Calu3 (cell line): ENCODE measurements at places on chromosomes 11 and 22. TPM values are rescaled to one million over a fixed set of nuclear protein-coding genes. Genes with fewer than 3 reads are reported as not detected.

GRCh38 chr11:88544656-88545280 is 207.2 kb upstream of the CTSC start:
- no peak for DNase-seq

DNA sequence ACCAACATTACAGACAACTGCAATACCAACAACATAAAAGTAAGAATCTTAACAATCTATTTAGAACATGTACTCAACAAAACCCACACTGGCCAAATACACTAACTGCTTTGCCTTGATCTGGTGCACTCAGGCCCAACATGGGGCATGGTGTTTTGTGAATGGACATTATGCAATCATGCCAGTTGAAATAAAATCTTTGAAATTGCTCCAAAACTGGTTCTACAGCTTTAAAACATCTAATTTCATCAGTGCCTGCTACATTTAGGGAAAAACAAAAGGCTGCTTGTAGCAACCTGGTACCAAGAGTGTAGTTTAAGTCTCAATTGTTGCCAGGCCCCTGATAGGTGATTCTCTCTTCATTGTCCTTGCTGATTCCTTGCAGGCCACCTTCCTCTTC is 3.3 kb upstream of the CTR9 start:
- no peak for DNase-seq

DNA sequence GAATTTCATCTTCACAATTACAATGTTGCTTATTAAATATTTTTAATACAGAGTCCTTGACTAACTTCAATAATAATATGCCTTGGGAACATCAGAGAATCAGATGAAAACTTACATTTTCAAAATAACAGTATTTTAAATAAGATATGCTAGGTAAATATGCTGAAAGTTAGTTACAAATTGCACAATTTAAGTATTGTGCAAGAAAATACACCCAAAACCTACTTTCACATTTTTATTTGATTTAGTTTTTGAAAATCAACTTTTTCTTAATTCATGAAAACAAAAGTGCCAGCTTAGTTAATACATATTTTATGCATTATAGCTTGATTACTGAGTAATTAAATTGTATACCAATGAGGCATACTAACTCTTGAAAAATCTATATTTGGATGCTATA is 76.8 kb downstream of the SOX6 start:
- DNase-seq, result no peak

GRCh38 chr22:24697172-24697571 is 77.3 kb downstream of the PIWIL3 start:
- DNase-seq, result no peak

- no peak for DNase-seq
Observed at GRCh38 chr11:99432677-99433076, 411.9 kb downstream of the CNTN5 start.

- no peak for DNase-seq
Observed at GRCh38 chr11:119847853-119848252, 118.9 kb upstream of the NECTIN1 start.

- DNase-seq, result no peak
Observed at GRCh38 chr11:81397316-81397715, 1336.3 kb downstream of the FAM181B start.

DNA sequence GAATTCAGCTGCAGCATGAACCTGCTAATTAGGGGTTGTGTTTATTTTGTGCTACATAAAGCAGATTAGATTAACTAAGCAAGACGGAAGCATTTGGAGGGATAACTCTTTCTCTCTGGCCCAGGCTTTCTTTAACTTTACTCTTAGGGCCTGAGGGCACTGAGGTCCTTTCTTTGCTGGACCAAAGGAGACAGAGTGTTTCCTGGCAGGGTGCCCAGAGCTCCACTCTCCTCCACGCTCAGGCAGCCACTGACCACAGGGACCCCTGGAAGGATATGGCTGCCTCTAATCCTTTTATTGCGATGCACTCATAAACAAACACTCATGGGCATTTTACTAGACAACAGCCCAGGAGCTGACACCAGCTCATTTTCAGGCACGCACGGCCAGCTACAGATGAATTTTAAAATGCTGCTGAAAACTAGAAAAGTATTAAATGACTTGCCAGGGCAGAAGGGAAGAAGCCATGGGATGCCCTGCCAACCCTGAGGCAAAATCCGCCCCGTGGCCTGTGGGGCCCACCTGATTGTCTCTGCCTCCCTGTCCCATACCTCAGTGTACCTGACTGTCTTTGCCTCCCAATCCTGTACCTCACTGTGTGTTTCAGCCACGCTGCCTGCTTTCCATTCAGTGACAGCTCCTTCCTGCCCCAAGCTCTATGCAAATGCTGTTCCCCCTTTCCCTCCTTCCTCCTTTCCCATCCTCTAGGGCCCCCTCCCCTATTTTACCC is 192.6 kb upstream of the NAV2 start:
- no peak for DNase-seq

- DNase-seq, result peak; percentile 83
Observed at GRCh38 chr11:65780770-65781151, at the start of gene AP5B1. AP5B1 (minus strand) TSS chr11:65780976; CDS start chr11:65780591, 385 bp downstream.

DNA sequence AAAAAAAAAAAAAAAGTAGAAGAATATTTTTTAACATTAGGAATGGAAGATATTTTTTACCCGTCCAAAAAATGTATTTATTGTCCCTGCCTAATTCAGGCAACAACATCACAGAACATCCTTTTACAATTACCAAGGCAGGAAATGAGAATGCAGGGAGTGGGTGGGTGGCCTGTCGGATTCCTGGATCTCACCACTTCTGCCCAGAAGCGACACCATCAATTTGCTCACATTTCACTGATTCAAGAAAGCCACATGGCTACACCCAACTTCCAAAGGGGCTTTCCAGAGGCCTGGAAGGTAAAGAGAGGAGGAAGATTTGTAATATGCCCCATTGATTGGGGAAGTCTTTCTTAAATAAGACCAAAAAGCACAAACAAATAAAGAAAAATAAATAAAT is 93.8 kb upstream of the CLPB start:
- DNase-seq, result no peak

DNA sequence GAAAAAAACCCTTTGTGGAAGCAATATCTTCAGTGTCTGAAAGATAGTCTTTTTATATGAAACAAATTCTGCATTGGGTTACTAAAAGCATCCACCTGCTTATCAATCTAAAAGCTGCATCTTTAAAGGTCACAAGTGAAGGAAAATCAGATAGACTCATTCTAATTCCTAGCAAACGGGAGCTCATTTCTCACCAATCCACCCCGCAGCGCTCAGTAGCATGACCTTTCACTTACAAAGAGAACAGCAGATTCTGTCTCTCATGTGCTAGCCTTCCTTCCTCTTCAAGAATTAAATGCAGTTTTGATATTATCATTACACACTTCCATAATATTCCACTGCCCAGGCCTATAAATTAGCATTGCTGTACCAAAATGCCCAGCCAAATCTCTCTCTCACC is 212.9 kb downstream of the CADM1 start:
- no peak for DNase-seq

DNA sequence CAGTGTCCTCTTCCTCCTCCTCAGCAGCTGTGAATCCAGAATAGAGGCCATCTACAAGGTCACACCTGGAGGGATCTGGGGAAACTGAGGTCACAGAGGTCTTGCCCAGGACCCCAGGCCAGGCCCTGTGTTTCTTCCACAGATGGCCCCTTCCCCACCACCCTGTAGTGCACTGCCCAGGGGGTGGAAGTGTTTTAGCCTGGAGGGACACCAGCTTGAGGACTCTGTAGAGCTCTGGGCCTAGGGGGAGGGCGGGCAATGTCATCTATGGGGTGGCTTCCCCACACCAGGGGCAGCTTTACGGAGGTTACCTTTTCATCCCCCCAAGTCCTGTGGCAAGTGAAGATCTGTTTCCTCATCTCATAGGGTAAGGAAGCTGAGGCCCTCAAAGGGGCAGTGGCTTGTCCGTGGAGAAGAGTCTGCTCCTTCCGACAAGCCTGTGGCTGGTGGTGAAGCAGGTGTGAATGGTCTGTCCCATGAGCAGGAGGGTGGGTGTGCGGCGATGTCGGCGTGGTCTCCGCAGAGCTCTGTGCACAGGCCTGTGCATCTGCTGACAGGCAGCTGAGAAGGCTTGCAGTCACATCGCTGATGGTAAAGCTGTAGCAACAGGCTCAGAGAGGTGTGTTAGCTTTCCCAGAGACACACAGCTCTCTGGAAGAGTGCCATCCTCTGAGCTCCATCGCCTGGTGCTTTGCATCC is 74.1 kb upstream of the WNT7B start:
- DNase-seq, result no peak

- no peak for DNase-seq
Observed at GRCh38 chr11:1053121-1053901, 16.8 kb upstream of the MUC6 start.

DNA sequence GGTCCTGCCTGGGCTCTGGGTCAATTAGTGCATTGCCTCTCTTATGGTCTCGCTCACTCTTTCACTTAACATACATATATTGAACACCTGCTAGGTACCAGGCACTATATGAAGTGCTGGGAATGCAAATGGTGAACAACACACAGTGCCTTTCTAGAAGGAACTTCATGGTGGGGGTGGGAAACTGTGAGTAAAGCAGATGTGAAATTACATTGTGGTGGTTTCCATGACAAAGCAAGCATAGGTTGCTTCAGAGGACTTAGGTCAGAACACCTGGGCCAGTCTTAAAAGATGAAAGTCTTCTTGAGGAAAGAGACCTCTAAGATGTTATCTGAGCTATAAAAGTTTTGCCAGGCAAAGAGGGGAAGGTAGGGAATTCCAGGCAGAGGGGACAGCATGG is 231.3 kb downstream of the BUD13 start:
- DNase-seq, result no peak

GRCh38 chr22:19867617-19868016 is 12.9 kb upstream of the GNB1L start:
- no peak for DNase-seq

GRCh38 chr22:26321469-26321913 is 107.6 kb upstream of the ASPHD2 start:
- no peak for DNase-seq

DNA sequence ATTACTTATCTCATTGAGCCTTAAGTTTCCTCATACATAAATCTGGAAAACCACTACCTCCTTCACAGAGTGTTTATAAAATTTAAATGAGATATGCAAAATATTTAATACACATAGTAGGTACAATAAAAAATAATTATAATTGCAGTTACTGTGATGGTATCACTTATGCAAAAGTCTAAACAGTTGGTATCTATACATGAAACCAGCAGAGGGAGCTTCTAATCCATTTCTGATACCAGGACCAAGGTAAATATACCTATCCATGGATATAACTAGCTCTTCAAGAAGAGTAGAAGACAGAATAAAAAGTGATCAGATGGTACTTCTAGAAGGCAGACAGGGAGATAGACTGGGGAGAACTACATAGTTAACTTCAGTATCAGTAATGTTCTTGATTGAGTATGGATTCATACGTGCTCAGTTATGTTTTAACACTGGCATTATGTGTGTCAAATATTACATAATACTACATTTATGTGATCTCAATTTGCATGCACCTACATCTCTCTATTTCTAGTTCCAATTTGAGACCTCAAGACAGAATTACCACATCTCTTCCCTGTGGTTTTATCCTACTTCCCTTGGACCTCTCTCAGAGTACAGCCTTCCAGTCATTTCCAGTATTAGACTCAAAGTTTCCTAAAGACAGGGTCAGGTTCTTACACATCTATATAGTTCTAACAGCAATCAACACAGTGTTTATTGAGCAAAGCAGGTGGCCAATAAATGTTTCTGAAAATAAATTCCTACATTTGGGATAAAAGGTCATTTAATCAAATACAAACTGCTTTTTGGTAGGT is 13.7 kb upstream of the TSG101 start:
- DNase-seq, result no peak

- DNase-seq, result no peak
Observed at GRCh38 chr11:100774132-100774531, 87.0 kb downstream of the ARHGAP42 start.

DNA sequence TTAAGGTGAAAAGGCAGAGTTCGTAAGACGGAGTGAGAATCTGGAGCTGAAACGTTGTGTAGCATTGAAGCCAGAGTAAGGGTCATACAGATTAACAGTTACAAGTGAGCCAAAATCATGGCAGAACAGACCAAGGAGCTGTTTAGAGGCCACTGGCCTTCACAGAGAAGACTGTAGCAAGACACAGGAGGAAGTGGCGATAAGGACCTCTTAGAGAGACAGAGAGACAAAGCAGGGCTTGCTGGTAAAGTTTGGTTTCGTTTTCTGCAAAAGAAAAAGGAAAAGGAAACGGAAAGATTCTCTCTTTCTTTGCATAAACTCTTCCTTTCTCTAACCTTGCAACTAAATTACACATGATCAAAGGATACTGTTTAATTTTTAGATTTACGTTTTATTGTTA is 83.0 kb downstream of the AASDHPPT start:
- no peak for DNase-seq

DNA sequence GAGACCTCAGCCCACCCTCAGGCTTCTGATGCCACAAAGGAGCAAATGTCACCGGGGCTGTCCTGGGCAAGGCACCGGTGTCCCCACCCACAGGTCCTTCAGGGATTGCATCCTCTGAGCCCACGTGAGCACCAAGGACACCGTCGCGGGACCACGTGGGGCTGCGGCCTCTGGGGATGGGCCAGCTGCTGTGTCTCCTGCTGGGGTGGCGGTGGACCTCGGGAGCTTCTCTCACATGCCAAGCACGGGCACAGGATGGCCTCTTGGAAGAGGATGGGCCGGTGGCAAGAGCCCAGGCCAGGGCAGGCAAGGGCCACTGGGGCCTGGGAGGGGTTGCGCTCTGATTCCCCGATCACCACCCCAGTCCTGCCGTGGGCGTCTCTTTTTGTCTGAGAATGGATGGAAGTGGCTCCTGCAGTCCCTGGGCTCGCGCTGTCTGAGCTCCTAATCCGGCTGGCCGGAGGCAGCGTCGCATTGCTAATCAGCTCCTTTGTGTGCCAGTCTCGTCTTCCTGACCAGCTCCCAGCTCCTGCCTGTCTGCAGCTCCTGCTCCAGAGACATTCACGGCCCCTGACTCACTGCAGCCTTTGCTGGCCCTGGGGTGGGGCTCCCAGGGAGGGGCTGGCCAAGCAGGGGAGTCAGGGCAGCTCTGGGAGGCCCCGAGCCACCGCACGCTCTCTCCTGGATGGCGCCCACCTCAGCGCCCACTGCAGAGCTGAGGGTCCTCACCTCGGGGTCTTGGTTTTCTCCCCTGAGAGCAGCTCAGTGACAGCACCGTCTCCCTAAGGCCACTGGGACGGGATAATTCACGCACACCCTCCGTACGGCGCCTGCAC is 146.7 kb downstream of the CTTN start:
- no peak for DNase-seq

GRCh38 chr11:79400717-79401330 is 40.0 kb downstream of the TENM4 start:
- peak; percentile 43 for DNase-seq

The KDM4D gene
- 0.68 and 1.2 TPM in 2 replicates for total RNA-seq

The EXPH5 gene
- total RNA-seq, result 14.0 and 17.0 TPM in 2 replicates

The SOX6 gene
- total RNA-seq, result 18.4 and 22.0 TPM in 2 replicates

The SMIM35 gene
- not detected in 2 replicates for total RNA-seq

The ADM2 gene
- 10.2 and 13.6 TPM in 2 replicates for total RNA-seq

The VSTM5 gene
- 0.71 and 0.76 TPM in 2 replicates for total RNA-seq

The MAFF gene
- total RNA-seq, result 62.4 and 64.8 TPM in 2 replicates

The ELMOD1 gene
- total RNA-seq, result 0.35 TPM in 1 of 2 replicates, not detected in the other

The ELF5 gene
- total RNA-seq, result not detected in 2 replicates

The TBX10 gene
- not detected in 2 replicates for total RNA-seq

The FLRT1 gene
- 0.09 and 0.10 TPM in 2 replicates for total RNA-seq
